ENCODE measurements at places on chromosomes 13 and 19.

- no peak for DNase-seq
These were observed 7.0 kb downstream of the SLC1A6 start for GRCh38 chr19:14972676-14973075.

DNA sequence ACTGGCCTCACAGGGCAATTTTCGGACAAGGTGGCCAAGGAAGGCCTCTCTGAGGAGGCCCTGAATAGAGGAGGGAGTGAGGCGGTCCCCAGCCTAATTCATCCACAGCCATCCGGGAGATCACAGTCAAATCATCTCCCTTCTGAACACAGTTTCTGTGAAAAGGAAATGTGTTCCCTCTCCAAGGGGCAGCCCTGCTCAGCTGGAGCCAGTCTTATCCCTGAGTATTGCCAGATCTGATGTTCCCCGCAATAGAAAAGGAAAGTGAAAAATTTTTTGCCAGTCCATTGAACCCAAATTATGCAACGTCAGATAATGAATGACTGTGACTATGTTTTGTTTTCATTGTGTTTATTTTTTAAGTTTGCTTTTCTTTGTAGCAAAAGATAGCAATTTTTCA lies 125.9 kb downstream of the SIPA1L3 start:
- no peak for DNase-seq

- no peak for DNase-seq
These were observed 515.3 kb downstream of the IRS2 start for GRCh38 chr13:109271061-109271460.

- DNase-seq: no peak
These were observed 166.4 kb downstream of the TEX29 start for GRCh38 chr13:111486801-111487200.

DNA sequence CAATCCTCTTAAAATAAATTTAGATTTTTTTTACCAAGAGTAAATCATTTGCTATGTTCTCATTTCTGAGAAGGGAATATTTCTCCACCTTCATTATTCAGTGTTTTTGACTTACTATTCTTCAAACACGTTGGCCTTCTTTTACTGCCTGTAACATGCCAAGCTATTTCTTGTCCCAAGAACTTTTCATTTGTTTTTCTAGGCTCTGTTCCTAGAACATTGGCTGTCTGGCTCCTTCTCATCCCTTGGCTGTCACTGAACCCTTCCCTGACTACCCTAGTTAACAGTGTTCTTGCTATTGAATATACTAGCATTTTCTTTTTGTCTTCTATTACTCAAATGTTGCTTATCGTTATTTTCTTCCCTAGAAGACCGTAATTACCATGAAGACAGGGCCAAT lies 248.1 kb downstream of the ITGBL1 start:
- DNase-seq: no peak

- no peak for DNase-seq
These were observed 1093.7 kb upstream of the MIR17HG start for GRCh38 chr13:90253806-90254205.

DNA sequence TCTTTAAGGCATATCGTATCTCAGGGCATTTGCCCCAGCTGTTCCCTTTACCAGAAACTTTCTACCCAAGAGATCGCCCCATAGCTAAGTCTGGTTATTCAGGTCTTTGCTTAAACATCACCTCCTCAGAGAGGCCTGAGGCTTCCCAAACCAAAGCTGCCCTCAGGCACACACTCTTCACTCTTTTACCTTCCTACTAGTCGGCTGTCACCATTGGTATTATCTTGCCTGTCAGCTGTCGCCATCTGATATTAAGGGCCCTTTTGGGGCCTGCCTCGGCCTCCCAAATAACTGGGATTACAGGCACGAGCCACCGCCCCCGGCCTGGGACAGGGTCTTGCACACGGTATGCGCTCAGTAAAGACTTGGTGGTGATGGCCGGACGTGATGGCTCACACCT lies 1.0 kb downstream of the GADD45GIP1 start:
- DNase-seq: peak; percentile 54

GRCh38 chr13:23799945-23800344 lies 89.3 kb downstream of the MIPEP start:
- DNase-seq: peak; percentile 16

- DNase-seq: no peak
These were observed 11.1 kb downstream of the ZC3H13 start for GRCh38 chr13:46041419-46041839.

DNA sequence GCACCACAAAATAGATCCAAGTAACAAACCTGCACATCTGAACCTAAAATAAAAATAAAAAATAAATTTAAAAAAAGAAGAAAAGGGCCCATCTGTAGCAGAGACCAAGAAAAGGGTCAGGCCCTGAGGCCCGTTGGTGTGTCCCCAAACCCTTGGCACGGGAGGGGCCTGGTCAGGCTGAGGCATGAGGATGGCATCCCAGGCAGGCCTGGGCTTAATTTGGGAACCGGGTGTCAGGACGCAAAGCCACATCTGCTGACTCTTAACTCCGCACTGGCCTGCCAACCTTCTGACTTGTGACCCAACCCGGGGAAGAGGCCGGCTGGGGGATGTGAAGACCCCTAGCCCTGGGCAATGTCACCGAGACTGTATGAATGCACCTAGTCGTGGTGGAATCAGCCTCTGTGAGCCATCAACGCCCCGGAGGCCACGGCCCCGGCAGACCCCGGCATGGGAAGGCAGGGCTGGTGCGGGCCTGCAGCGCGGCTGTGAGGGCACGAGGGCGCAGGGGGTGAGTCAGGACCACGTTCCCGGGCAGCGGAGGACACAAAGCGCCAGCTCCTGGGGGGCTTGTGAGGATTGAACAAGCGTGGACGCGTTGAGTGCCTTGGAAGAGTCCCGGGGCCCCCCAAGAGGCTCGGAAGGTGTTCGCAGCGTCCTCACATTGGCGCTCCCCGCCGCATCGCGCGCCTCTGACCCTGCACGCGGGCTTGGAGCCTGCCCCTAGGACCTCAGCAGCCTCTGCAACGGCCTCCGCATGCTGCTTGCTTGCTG lies 38.2 kb downstream of the ATP12A start:
- DNase-seq: no peak

GRCh38 chr19:45162608-45163143 lies 1.9 kb upstream of the NKPD1 start:
- no peak for DNase-seq

DNA sequence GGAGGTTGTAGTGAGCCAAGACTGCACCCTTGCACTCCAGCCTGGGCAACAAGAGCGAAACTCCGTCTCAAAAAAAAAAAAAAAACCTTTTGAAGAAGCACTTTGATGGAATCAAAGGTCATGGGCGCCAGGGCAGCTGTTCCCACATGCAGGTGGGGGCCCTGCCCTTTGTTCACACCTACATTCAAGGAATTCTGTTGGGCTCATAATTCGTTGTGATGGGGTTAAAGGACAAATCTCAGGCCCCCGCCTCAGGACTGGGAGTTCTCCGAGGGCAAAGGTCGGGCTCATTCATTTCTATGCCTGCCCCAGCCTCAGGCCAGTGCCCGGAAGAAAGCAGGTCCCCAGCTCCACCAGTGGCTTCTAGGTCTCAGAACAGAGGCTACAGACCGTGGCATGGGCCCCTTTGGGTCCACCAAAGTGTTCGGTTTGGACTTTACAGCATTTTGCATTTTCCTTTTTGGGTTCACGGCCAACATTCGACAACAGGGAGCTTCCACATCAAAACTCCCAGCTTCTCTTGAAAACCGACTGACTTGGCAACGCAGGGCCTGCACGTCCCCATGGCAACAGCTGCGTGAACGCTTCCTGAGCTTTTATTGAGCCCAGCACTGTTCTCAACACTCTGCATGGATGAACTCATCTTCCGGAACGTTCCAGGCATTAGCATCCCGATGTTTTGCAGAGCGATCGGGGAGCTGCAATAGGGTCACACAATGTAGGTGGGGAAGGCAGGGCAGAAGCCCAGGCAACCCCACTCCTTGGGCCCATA lies 10.1 kb upstream of the GTF2F1 start:
- DNase-seq: no peak

DNA sequence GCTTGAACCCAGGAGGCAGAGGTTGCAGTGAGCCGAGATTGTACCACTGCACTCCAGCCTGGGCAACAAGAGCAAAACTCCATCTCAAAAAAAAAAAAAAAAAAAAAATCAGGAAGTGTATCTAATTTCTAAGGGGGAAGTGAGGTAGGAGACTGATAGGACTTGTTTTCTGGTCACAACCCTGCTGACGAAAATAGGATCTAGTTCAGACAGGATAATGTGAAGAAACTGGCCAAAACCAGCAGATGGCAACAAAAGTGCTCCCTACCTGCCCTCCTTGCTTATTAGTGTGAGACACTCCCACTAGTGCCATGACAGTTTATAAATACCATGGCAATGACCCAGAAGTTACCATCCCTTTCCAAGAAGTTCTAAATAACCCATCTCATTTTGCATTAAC lies 36.0 kb upstream of the KPNA3 start:
- DNase-seq: peak; percentile 71

DNA sequence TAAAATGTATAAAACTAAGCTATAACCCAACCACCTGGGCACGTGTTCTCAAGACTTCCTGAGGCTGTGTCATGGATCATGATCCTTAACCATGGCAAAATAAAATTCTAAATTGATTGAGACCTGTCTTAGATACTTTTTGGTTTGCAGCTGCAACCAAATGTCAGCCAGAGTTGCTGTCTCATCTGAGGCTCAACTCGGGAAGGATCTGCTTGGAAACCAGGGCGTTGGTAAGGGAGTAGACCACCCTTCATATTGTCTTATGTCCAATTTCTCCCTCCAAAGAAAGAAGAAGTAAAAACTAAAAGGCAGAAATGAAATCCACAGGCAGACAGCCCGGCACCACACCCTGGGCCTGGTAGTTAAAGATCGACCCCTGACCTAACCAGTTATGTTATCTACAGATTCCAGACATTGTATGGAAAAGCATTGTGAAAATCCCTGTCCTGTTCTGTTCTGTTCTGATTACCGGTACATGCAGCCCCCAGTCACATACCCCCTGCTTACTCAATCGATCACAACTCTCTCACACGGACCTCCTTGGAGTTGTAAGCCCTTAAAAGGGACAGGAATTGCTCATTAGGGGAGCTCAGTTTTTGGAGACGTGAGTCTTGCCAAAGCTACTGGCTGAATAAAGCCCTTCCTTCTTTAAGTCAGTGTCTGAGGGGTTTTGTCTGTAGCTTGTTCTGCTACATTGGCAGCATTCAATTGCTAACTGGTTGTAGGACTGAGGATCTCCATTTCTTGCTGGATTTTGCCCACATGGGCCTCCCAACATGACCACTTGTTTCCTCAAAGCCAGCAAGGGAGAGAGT lies 22.9 kb upstream of the IGSF23 start:
- no peak for DNase-seq

- DNase-seq: peak; percentile 93
These were observed 24.9 kb downstream of the EPS15L1 start for GRCh38 chr19:16446724-16447368.
